ENCODE measurements at places on chromosomes 2 and 18.

- H3K4me1 ChIP-seq = peaks cover 7% of the 10 kb centered on the region
- no peak overlapping the region for H3K27ac ChIP-seq
- H3K4me3 ChIP-seq = no peak overlapping the region
- H3K36me3 ChIP-seq = no peaks in the 10 kb centered on the region
Measured at GRCh38 chr2:136248242-136248641, 130.3 kb upstream of the CXCR4 start.

GRCh38 chr2:72457801-72458516, 310.3 kb upstream of the CYP26B1 start:
- H3K36me3 ChIP-seq = no peaks in the 10 kb centered on the region
- H3K4me1 ChIP-seq = no peaks in the 10 kb centered on the region
- H3K4me3 ChIP-seq = no peak overlapping the region
- H3K27me3 ChIP-seq = no peaks in the 10 kb centered on the region

- H3K27ac ChIP-seq = no peak overlapping the region
- H3K27me3 ChIP-seq = no peaks in the 10 kb centered on the region
- H3K36me3 ChIP-seq = no peaks in the 10 kb centered on the region
- no peak for DNase-seq
- no peaks in the 10 kb centered on the region for H3K4me1 ChIP-seq
Measured at GRCh38 chr2:200604571-200605255, 18.9 kb downstream of the AOX1 start.

DNA sequence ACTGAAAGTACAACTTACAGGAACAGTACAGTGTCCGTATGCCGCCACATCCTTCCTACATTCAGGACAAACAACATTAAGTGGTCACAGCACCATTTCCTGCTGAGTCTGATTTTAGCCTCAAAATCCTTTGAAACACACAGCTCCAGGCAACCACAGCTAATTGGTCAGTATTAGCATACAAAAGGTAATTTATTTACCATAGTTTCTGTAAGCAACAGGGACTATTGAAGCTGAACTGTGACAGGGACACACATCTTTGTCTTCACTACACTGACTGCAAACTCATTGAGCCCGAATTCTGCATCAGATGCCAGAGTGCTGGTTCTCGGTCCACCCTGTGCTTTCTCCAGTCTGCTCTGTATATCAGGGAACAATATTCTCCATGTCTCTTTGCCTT, 151.8 kb downstream of the ST6GAL2 start:
- no peaks in the 10 kb centered on the region for H3K4me1 ChIP-seq
- H3K27me3 ChIP-seq = no peaks in the 10 kb centered on the region
- no peak overlapping the region for H3K27ac ChIP-seq
- H3K4me3 ChIP-seq = no peak overlapping the region
- no peaks in the 10 kb centered on the region for H3K36me3 ChIP-seq
